ENCODE measurements at places on chromosomes 2 and 18. TPM values are rescaled to one million over a fixed set of nuclear protein-coding genes. Genes with fewer than 3 reads are reported as not detected.

Gene TMEM87B
- total RNA-seq, result 16.8 TPM

Gene FBXO36
- total RNA-seq, result 1.3 TPM

Gene ALPG
- not detected for total RNA-seq

Gene TRIM43
- not detected for total RNA-seq

Gene DLX2
- not detected for total RNA-seq
